Activated CD8-positive, alpha-beta memory T cell treated with anti-CD3 and anti-CD28 coated beads for 4 hours (primary cell): ENCODE measurements at places on chromosomes 6 and 20.

GRCh38 chr6:142542704-142543233 is 241.0 kb downstream of the ADGRG6 start:
- DNase-seq = no peak

DNA sequence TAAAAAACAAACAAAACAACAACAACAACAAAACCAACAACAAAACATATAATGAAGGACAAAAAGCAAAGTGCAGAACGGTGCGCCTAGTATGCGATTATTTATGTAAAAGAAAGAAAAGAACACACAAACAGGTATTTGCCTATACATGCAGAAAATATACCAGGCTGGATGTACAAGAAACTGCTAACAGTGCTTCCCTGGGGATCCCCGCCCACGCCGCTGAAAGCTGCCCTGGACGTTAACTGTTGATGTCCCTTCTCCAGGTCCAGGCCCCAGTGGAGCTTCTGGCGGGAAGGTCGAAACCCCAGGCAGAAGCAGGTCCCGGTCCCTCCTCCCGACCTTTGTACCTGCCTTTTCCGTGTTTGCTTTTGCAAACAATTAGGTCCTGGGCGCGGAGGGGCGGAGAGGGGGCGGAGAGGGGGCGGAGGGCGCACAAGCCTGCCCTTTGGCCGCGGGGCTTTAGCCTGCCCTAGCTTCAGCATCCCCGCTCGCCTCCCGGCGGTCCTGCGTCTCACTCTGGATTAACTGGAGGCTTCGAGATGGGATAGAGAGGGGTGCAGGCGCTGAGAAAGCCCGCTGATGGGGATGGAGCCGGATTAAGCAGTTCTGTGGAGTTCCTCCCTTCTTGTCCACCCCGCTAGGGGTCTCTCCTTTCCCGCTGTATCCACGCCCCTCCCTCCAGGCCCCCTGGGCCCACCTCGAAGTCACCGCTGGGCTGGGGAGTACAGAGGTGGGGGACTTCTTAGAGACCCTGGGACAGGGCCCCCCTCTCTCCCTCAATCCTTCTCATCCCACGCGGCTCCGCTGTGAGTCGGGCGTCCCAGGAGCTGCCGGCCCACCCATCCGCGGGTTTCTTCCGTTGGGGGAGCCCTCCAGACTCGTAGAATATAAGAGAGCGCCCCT is 8.2 kb upstream of the AHCY start:
- no peak for DNase-seq

DNA sequence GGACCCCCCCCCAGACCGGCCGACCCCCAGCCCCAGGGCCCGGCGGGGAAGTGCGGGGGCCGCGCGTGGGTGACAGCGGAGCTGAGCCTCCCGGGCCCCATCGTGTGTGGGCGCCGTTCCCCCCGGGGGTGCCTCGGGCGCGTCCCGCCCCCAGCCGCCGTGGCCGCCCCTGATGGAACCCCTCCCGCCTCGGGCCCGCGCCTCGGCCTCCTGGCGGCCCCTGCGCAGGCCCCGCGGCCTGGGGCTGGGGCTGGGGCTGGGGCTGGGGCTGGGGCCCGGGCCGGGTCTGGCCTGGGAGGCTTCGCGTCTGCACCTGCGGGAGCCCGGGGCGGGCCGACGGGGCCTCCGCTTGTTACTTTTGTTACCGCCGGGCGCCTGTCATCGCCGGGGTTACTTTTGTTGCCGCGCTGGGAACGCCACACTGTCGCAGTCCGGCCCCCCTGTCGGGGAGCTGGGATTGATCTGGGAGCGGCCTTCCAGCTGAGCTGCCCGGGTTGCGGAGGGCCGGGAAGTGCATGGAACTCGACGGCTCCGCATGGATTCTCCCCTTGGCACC is 598 bp downstream of the OGFR start:
- DNase-seq = no peak

DNA sequence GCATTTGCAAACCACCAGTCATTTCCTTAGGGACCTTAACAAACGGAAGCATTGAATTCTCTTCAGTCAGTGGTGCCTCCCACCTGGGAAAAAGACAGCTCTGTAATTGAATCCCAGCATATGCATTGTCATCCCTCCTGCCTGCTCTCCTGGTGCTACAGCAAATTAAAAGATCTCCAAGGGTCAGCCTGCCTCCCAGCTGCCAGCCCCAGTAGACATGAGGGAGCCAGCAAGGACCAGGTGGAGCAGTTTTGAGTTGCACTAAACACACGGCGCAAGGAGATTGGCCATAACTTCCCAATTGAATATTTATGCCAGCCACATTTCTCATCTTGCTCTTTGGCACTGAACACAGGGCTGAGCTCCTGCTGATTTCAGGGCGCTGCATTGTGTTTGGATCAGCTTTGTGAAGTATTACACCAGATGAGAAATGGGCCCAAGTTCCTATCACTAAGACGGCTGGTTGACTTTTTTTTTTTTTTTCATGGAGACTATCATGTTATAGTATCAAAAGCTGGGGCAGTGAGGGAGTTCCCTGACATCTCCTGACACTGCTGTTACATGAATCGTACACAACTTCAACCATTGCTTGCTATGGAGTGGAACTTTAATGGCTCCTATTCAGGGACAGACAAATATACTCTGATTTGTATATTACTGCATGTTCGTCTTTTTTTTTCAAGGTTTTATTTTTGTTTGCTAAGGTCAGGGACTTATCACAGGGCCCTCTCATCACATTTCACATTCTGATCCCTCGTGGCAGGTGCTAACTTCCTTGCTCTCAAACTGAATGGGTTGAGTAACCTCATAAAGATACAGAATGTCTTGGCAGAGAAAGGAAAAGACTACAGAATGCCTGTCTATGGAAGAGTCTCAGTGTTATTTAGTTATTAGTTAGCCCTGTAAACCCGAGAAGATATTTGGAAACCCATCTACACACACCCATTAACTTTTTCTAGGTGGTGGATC is 191.1 kb downstream of the EYA4 start:
- no peak for DNase-seq

GRCh38 chr6:300494-301198 is 8.4 kb downstream of the DUSP22 start:
- no peak for DNase-seq

- no peak for DNase-seq
Observed at GRCh38 chr20:58985656-58986055, 4.6 kb downstream of the NELFCD start.
